ENCODE measurements at places on chromosomes 5 and 9. TPM values are rescaled to one million over a fixed set of nuclear protein-coding genes. Genes with fewer than 3 reads are reported as not detected.

DNA sequence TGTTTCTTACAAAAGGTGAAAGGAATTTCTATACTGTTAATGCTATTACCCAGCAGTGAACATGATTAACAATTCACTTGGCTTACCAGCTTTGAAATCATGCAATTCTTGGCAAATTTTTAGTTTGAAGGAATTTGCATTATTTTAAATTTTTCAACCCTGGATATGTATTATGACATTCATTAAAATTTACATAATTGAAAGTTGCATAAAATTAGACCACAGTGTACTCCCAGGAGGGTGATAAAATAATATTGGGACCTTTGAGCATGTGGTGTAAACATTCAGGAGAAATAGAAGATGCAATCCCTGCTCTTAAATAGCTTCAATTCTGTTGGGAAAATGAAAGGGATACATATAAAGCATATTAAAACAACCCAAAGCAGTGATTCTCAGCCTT lies 412.2 kb upstream of the SGCD start:
- no peak for DNase-seq
- no peak overlapping the region for H3K27ac ChIP-seq
- H3K36me3 ChIP-seq = no peaks in the 10 kb centered on the region

DNA sequence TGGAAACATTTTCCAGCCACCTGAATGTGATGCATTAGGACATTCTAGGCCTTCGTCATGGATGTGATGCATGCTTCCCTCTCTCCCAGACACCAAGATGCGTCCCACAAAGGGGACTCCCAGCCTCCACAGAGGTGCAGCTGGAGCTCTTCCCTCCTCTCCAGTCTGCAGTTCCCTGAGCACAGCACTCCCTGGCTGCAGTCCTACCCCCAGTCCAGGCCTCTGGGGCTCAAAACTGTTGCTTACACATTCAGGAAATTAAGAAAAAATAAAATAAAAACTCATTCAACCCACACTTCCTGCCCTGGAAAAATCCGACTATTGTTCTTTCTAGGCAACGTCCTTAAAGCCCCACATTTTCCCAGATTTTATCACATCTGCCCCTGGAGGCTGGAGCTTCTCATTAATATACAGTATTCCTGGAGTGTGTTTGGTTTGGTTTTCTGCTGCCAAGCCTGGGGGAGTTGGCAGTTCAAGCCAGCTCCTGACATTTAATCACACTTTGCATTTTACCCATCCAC lies 78.4 kb upstream of the ICE1 start:
- no peak for DNase-seq
- no peaks in the 10 kb centered on the region for H3K36me3 ChIP-seq
- no peak overlapping the region for H3K27ac ChIP-seq
- peaks cover 3% of the 10 kb centered on the region for H3K4me1 ChIP-seq
- H3K27me3 ChIP-seq = no peaks in the 10 kb centered on the region
- H3K4me3 ChIP-seq = no peak overlapping the region

DNA sequence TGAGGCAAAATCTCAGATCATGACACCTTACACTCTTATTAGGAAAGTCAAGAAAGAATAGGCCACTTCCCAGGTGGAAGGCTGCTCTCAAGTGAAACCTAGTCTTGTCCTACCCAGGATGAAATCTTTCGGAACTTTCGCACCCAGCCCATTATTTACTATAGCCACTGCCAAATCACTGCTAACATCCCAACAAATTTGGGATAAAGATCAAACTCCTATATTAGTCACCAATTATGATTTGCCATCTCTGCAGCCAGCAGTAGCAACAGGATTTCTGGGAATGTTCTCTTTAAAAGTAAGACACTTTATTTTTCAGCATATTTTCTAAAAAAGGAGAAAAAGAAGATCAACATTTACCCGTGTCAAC lies 224.6 kb downstream of the GAS1 start:
- DNase-seq = no peak
- H3K4me3 ChIP-seq = no peak overlapping the region
- H3K4me1 ChIP-seq = no peaks in the 10 kb centered on the region
- H3K27me3 ChIP-seq = peaks cover 11% of the 10 kb centered on the region
- no peak overlapping the region for H3K27ac ChIP-seq
- no peaks in the 10 kb centered on the region for H3K36me3 ChIP-seq

- H3K36me3 ChIP-seq = no peaks in the 10 kb centered on the region
- H3K4me3 ChIP-seq = no peak overlapping the region
- H3K27me3 ChIP-seq = no peaks in the 10 kb centered on the region
- H3K4me1 ChIP-seq = no peaks in the 10 kb centered on the region
These were observed 141.1 kb upstream of the IRX2 start for GRCh38 chr5:2892466-2893000.

GRCh38 chr5:66002415-66002814 lies 76.0 kb downstream of the ERBIN start:
- no peak overlapping the region for H3K4me3 ChIP-seq
- peak overlapping the region; percentile 35 for H3K27ac ChIP-seq
- no peaks in the 10 kb centered on the region for H3K27me3 ChIP-seq

- H3K27me3 ChIP-seq = no peaks in the 10 kb centered on the region
- no peak for DNase-seq
- no peak overlapping the region for H3K27ac ChIP-seq
- H3K4me3 ChIP-seq = no peak overlapping the region
These were observed 61.4 kb downstream of the RANBP6 start for GRCh38 chr9:5953743-5954707.

DNA sequence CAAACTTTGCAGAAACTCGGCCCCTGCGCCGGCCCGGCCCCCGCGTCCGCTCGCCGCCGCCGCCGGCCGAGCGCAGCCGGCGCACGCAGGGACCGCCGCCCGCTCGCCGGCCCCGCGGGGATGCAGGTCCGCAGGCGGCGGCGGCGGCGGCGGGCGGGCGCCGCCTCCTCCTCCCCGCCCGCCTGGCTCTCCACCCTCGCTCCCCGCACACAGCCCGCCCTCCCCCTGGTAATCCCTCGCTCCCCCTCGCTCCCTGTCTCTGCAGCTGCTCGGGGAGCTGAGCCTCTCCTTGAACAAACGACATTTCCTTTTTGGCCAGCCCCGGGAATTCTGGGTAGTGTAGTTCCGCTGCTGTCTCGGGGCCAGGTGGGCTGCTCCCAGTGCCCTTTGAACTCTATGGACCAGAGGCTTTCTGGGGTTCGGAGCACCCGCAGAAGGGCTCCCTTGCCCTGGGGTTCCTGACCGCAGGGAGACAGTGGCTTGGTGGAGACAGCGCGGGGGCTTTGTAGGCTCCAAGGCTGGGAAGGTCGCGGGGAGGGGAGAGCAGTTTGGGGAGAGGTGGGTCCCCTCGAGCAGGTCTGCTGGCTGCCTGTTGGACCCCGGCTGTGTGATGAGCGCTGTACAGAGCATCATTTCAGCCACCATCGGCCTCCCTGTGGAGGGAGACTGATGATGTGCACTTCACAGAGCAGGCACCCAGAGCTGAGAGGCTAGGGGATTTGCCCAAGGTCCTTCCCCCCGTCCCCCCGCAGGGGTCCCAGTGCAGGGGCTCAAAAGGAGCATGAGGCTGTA lies 1.8 kb upstream of the FAM78A start:
- peak overlapping the region; percentile 83 for H3K27ac ChIP-seq
- peak; percentile 75 for DNase-seq
- H3K27me3 ChIP-seq = peaks cover 8% of the 10 kb centered on the region
- peak overlapping the region; percentile 80 for H3K4me3 ChIP-seq

DNA sequence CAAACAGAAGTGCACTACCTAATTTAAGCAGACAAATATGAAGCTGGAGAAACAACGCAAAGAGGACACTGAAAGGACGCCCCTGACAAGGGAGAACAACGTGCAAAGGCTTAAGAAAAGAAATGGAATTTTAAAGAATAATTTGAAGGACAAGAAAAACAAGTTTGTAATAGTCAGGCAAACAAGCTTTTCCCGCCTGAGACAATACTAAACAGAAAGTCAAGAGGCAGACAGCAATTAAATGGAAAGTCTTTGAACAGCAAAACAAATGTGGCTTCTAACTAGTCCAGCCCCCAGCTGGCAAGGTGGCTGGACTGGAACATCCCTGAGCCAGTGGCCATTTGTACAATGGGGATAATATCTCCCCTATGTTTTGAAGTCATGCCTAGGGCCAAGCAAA lies 63.3 kb downstream of the SIL1 start:
- no peak overlapping the region for H3K4me3 ChIP-seq
- DNase-seq = no peak
- no peak overlapping the region for H3K27ac ChIP-seq
- no peaks in the 10 kb centered on the region for H3K36me3 ChIP-seq

DNA sequence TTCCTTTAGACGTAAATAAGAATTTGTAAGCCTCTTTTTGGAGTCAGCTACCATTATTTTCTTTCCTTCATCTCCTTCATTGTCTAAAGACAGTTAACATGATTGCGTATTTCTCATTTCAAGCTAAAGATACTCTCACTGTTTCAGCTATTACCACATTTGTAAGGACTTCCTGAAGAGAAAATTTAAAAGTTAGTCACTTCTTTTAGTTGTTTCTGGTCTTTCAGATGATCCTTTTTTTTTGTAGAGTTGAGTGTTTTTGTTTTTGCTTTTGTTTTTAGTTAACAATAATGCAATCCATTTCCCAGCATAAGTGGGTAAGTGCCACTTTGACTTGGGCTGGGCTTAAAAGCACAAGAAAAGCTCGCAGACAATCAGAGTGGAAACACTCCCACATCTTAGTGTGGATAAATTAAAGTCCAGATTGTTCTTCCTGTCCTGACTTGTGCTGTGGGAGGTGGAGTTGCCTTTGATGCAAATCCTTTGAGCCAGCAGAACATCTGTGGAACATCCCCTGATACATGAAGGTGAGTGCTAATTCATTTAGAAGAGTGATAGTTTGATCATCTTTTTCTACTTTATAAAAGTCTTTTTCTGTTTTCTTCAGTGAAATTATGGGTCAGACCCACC lies 2.0 kb downstream of the IL31RA start:
- H3K4me3 ChIP-seq = no peak overlapping the region
- DNase-seq = no peak
- H3K27me3 ChIP-seq = no peaks in the 10 kb centered on the region
- H3K27ac ChIP-seq = no peak overlapping the region
- H3K4me1 ChIP-seq = peaks cover 35% of the 10 kb centered on the region

GRCh38 chr5:152907488-152908245 lies 502.6 kb upstream of the NMUR2 start:
- H3K27me3 ChIP-seq = no peaks in the 10 kb centered on the region
- no peaks in the 10 kb centered on the region for H3K4me1 ChIP-seq
- no peaks in the 10 kb centered on the region for H3K36me3 ChIP-seq
- H3K27ac ChIP-seq = no peak overlapping the region
- H3K4me3 ChIP-seq = no peak overlapping the region

GRCh38 chr9:134375430-134376385 lies 49.5 kb downstream of the RXRA start:
- no peak overlapping the region for H3K4me3 ChIP-seq
- no peaks in the 10 kb centered on the region for H3K27me3 ChIP-seq
- H3K36me3 ChIP-seq = no peaks in the 10 kb centered on the region
- H3K27ac ChIP-seq = no peak overlapping the region

GRCh38 chr5:119017994-119018393 lies 29.6 kb upstream of the DTWD2 start:
- H3K4me3 ChIP-seq = no peak overlapping the region
- no peaks in the 10 kb centered on the region for H3K36me3 ChIP-seq
- no peaks in the 10 kb centered on the region for H3K27me3 ChIP-seq
- no peak for DNase-seq
- H3K27ac ChIP-seq = no peak overlapping the region
- H3K4me1 ChIP-seq = peaks cover 7% of the 10 kb centered on the region

DNA sequence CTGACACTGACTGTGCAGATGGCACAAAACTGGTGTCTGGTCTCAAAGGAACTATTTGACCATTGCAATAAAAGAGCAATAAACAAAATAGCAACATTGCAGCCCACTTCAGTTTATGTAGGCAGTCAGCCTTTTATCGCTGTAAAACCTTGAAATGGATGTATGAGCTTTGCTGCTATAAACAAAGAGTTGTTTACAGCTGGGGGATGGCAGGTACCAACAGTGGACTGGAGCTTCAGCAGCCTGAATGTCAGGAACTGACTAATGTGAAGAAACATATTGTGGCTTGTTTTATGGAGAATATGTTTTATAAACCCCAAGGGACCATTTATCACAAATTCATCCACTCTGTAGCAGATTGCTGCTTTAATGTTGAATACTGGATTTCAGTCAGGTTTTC lies 78.0 kb downstream of the PTPRD start:
- H3K27ac ChIP-seq = no peak overlapping the region
- no peak for DNase-seq

- H3K4me1 ChIP-seq = peaks cover 6% of the 10 kb centered on the region
- peaks cover 2% of the 10 kb centered on the region for H3K36me3 ChIP-seq
- DNase-seq = peak; percentile 28
- peak within 1 kb of the TSS; percentile 86 for H3K4me3 ChIP-seq
- H3K27me3 ChIP-seq = peaks cover 39% of the 10 kb centered on the region
These were observed at the start of gene AFAP1L1 for GRCh38 chr5:149271716-149272563. Gene AFAP1L1, plus strand, starts transcription at chr5:149271859. Its CDS starts 110 bp downstream, at chr5:149271969.

- H3K4me3 ChIP-seq = no peak overlapping the region
- H3K27ac ChIP-seq = no peak overlapping the region
- H3K27me3 ChIP-seq = no peaks in the 10 kb centered on the region
- peaks cover 49% of the 10 kb centered on the region for H3K36me3 ChIP-seq
These were observed 31.2 kb downstream of the OGN start for GRCh38 chr9:92373167-92373566.

- peaks cover 11% of the 10 kb centered on the region for H3K4me1 ChIP-seq
- no peak overlapping the region for H3K27ac ChIP-seq
- no peak overlapping the region for H3K4me3 ChIP-seq
- DNase-seq = no peak
These were observed 42.2 kb downstream of the ERP44 start for GRCh38 chr9:100056561-100056960.

GRCh38 chr5:174555726-174556125 lies 168.7 kb upstream of the MSX2 start:
- no peak overlapping the region for H3K27ac ChIP-seq
- DNase-seq = no peak
- no peak overlapping the region for H3K4me3 ChIP-seq
- H3K4me1 ChIP-seq = no peaks in the 10 kb centered on the region
- H3K36me3 ChIP-seq = no peaks in the 10 kb centered on the region

- no peak overlapping the region for H3K4me3 ChIP-seq
- H3K4me1 ChIP-seq = peaks cover 31% of the 10 kb centered on the region
- DNase-seq = no peak
- H3K27ac ChIP-seq = no peak overlapping the region
- H3K36me3 ChIP-seq = no peaks in the 10 kb centered on the region
These were observed 19.9 kb downstream of the MGAT1 start for GRCh38 chr5:180782748-180783147.

- H3K27me3 ChIP-seq = no peaks in the 10 kb centered on the region
- DNase-seq = no peak
- no peaks in the 10 kb centered on the region for H3K36me3 ChIP-seq
- H3K4me1 ChIP-seq = peaks cover 20% of the 10 kb centered on the region
- no peak overlapping the region for H3K4me3 ChIP-seq
These were observed 2.3 kb downstream of the FAM221B start for GRCh38 chr9:35826071-35826701.

The ZBED3 gene
- 6.3 TPM for total RNA-seq

The PCDHGA4 gene
- not detected for total RNA-seq

The NTRK2 gene
- 0.02 TPM for total RNA-seq

The MZB1 gene
- total RNA-seq = 10.6 TPM

The FUT7 gene
- total RNA-seq = not detected

The PDGFRB gene
- total RNA-seq = 1.1 TPM

The EXOSC2 gene
- total RNA-seq = 96.4 TPM
